NCI-H1930 (cell line): ENCODE measurements at places on chromosomes 12 and 14.
A peak's percentile ranks its signal among the peaks of the same experiment; 100 is the strongest.

GRCh38 chr12:89325495-89325894, 26.8 kb downstream of the DUSP6 start:
- no peak for DNase-seq

- DNase-seq = no peak
These were observed 258.7 kb downstream of the SYT10 start for GRCh38 chr12:33180918-33181317.

DNA sequence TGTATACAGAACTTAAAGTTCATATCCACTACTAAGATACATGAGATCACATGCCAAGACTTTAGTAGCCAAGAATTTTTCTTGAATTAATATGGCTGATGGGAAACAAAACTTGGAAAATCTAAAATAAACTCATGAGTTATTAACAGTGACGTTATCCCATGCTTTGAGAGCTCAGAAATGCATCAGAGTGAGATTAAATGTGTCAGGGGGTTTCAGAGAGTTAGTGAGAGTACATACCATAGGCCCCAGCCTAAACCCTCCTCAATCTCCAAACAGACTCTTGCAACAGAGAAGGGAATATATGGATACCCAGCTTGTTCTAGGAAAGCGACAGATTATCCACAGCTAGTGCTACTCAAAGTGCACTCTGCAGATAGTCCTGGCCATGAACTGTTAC, 19.3 kb downstream of the SLC35F4 start:
- no peak for DNase-seq

GRCh38 chr12:61848893-61849292, 411.3 kb upstream of the USP15 start:
- no peak for DNase-seq

DNA sequence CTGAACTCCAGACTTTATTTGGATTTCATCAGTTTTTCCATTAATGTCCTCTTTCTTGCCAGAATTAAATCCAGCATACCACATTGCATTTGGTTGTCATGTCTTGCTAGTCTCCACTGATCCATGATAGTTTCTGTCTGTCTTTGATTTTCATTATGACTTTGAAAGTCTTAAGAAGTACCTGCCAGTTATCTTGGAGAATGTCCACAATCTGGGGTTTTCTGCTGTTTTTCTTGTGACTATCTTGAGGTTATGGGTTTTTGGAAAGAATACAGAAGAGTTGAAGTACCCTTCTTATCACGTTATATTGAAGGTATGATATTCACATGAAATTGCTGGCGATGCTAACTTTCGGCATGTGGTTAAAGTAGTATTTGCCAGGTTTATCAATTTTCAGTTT, 282.3 kb upstream of the PRICKLE1 start:
- no peak for DNase-seq

- DNase-seq = no peak
These were observed 6.9 kb downstream of the TNFRSF1A start for GRCh38 chr12:6334940-6335450.

- DNase-seq = no peak
These were observed 30.6 kb downstream of the WDR89 start for GRCh38 chr14:63611078-63611477.

- no peak for DNase-seq
These were observed 233.6 kb upstream of the MIS18BP1 start for GRCh38 chr14:45486599-45486998.

GRCh38 chr14:83894568-83894967, 1635.4 kb upstream of the FLRT2 start:
- no peak for DNase-seq

- DNase-seq = no peak
These were observed 2.8 kb downstream of the TCP11L2 start for GRCh38 chr12:106305376-106305775.

- no peak for DNase-seq
These were observed 18.1 kb downstream of the GMFB start for GRCh38 chr14:54470701-54471100.

GRCh38 chr14:92781350-92781749, 12.8 kb upstream of the GOLGA5 start:
- no peak for DNase-seq

GRCh38 chr12:28776913-28777422, 372.1 kb upstream of the FAR2 start:
- DNase-seq = no peak

DNA sequence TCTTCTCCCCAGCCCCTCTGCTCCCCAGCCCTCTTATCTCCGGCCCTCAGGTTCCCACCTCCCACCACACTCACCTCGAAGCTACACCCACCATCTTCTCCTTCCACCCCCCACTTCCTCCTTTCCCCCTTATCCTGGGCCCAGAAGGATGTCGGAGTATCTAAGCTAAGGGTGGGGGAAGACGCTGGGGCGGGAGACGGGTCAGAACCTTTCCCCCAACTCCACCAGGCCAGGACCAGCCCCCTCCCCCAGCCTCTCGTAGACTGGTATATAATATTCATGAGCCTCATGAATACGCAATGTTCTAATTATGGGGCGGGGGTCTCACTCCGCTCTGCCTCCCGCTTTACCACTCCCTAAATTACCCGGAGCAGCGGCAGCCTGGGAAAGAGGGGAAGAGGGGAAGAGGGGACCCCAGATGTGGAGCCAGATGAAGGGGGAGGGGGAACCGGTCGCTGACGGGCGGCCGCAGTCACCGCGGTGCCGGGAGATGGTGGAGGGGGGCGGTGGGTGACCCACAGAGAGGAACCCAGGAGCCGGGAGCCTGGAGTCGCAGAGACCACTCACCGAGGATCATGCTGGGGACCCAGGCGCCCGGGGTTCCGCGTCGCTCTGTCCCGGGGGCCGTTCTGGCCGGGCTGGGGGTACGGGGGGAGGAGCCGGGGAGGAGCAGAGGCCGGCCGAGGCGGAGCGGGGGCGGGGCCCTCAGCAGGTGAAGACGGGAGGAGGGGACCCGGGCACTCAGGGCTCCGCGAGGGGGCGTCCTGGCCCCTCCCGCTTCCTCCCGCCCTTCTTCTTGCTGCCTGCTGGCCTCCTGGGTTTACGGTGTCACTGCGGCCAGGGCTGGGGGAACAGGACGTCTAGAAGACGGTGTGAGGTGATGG, 6.4 kb upstream of the ZNF385A start:
- peak; percentile 74 for DNase-seq

DNA sequence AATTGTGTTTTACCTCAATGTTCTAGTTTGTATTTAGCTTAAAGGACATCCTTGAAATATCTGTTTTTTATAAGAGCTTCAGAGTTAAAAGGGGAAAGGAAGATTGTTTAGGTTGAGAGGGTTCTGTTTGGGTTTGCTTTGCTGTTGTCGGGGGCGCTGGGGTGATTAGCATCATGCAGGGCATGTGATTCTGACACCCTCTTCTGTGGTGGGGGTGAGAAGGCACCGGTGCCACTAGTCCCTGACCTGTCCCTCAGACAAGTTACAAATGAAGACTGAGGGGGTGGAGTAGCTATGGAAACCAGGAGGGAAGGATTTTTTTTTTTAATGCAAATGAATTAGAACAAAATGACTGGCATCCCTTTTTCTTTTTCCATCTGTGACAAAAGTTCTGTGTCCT, 291.3 kb downstream of the RPAP3 start:
- no peak for DNase-seq

GRCh38 chr12:66884091-66884490, 205.2 kb upstream of the GRIP1 start:
- DNase-seq = no peak

- DNase-seq = peak; percentile 31
These were observed at the start of gene WSCD2 for GRCh38 chr12:108129017-108129812. WSCD2 (plus strand) TSS chr12:108129288; CDS start chr12:108195833, 66,545 bp downstream.

DNA sequence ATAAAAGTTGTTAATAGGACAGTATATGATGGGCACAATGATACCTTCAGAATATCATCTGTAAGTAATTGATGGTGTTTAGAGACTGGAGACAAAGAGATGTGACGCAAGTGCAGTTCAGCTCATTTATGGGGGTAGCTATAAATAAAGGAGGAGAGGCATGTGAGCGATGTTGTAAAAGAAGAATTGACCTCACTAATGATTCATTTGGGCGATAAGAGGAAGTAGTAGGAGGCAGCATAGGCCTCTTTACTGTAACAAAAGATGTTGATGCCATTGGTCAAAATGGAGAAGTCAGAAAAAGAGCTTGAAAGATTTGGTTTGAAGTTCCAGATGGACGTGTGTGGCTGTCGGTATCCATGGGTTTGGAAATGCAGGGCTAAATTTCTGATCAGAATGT, 70.0 kb downstream of the FLRT2 start:
- DNase-seq = no peak

DNA sequence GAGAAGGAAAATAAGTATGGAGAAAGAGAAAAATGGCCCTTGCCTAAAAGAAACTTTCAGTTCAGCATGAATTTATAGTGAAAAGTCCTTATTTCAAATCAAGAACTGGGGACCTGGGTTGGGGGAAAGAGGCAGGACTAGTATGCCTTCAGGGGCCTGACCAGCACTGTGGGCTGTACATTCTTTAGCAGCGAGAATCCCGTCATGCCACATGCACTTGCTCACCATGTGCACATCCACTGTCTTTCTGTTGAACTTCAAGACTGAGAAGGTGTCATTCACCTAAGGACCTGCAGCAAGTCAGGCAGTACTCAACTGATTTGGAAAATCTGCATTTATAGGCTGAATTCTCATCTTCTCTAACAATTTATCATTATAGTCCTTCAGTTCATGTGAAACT, 50.2 kb downstream of the RAB35 start:
- DNase-seq = no peak

DNA sequence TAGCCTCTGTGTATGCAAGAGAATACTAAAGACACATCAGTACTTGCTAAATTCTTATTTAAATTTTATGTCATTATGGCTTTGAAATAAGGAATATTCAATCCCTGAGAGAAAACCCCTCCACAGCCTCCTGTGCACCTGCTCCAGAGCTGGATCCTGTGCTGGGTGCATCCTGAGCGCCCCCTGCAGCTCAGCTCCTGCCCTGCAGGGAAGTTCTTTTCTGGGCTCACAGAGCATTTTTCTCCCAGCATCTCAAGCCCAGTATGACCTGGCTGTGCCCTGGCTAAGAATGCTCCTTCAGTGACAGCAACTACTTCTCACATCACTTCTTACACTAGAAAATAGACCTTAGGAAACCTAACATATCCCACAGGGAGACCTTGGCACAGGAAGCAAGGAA, 1211.7 kb downstream of the TMEM121 start:
- DNase-seq = no peak

DNA sequence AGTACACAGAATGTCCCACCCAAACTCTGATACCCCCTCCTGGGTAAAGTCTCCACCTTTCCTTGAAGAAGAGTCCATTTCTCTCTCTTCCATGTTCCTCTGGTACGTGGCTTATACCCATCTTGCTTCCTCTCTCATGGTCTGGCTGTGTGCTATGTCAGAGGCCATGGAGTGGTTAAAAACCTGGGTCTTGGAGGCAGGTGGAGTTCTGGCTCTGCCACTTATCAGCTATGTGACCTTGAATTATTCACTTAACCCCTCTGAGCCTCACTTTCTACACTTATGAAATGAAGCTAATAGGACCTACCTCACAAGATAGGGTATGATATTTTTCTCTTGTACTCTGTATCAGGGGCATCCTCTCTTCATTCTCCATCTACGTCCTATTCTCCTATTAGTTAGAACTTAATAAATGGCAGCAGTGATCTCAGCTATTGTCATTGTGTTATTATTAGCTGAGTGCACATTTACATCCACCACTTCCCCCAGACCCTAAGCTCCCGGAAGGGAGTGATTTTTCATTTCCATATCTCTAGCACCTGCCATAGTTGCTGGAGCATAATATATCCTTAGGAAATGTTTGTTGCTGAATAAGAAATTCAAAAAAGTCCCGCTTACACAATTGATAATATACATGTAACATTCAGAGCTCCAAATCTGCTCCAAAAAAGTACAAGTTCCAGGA, 59.8 kb upstream of the NOS1 start:
- no peak for DNase-seq
